GM19239 (cell line): ENCODE measurements at places on chromosomes 12 and 14.
A peak's percentile ranks its signal among the peaks of the same experiment; 100 is the strongest.

DNA sequence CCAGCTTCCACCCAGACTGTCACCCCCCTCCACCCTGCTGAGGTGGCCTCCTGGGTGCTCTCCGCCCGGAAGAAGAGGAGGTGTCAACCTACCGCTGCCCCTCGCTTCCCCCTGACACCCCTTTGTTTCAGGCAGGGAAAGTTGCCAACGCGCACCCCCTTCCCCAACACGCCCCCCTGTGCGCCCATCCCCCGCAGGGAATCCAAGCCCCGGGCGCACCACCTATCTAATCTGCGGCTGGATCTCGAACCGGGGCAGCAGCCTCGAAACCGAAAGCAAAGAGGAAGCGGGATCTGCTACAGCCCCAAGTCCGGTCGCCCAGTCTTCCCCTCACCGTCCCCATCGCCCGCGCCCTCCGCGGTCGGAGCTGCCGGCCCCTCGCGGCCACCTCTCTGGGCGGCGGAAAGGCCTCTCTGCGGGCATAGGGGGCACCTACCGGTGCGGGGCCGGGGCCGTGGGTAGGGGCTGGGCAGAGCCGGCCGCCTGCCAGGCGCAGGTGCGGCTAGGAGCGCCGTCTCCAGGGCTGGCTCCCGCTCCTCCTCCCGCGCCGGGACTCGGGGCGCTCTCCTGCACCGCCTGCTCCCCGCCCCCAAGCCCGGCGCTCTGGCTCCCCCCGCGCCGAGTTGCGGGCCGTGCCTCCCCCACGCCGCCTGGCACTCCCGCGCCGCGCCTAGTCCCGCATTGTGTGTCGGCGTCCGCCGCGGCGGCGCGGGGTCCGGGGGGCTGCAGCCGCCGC is 18.3 kb upstream of the PLEKHH1 start:
- DNase-seq, result peak; percentile 78

DNA sequence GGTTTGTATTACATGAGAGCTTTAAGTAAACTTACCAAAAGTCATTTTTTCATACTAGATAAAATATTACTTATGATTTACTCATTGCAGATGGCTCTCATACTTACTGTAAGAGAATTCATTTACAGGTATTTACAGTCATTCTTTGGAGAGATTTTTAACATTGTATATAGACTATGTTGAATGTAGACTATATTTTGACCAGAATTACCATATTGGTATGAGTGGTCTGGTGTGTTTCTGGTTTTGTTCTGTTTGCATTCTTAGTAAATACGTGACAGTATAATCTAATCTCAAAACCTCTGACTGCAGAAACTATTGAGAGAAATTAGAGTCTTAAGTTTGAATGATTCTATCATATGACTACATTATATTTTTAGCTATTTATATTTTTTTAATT is 91.1 kb downstream of the USP15 start:
- DNase-seq, result no peak

- DNase-seq, result no peak
These were observed 51.9 kb downstream of the RBM19 start for GRCh38 chr12:113914176-113914575.

DNA sequence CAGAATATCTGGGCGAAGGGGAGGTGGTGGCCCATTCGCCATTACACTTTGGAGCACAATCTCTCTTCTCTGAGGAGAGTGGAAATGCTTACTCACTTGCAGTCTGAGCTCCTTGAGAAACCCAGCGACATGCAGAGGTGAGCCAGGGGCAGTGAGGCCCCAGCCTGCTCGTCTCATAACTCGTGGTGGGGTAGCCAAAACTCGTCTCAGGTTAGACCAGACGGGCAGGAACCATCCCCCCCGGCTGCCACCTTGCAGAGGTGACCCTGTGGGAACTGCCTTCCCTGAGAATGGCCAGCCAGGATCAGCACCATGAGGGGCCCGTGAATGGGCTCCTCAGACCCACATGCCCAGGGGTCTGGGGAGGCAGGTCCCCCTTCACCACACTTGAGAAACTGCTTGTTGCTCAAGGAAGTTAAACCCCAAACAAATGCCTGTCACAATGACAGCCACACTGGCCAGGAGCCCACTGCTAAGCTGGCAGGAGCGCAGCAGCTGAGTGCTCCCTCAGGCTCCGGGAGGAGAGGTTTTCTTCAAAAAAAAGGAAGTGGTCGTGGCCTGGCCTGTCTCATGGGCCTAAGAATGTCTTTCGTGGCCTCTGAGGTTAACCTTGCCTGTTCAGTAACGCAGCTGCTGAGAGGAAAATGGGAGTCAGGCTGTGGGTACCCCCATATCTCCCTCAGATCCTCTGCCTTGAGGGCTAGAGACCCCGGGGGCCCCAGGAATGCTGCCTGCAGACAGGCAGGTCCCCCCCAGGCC is 9.2 kb upstream of the ALDH2 start:
- DNase-seq, result peak; percentile 52

- no peak for DNase-seq
These were observed 2.4 kb upstream of the FIGNL2 start for GRCh38 chr12:51850965-51851299.

GRCh38 chr12:116361414-116362223 is 84.1 kb upstream of the MED13L start:
- no peak for DNase-seq

DNA sequence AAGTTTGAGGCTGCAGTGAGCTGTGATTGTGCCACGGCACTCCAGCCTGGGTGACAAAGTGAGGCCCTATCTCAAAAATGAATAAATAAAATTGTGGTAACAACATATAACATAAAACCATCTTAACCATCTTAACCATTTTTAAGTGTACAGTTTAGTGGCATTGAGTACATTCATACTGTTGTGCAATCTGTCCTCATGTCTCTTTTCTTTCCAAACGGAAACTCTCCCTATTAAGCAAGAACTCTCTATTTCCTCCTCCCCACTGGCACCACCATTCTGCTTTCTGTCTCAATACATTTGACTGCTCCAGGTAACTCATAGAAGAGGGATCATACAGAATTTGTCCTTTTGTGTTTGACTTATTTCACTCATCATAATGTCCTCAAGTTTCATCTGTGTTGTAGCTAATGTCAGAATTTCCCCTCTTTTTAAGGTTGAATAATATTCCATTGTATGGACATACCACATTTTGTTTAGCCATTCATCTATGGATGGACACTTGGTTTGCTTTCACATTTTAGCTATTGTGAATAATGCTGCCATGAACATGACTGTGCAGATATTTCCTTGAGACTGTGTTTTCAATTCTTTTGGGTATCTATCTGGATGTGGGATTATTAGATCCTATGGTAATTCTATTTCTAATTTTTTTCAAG is 4.4 kb upstream of the MARK3 start:
- no peak for DNase-seq

DNA sequence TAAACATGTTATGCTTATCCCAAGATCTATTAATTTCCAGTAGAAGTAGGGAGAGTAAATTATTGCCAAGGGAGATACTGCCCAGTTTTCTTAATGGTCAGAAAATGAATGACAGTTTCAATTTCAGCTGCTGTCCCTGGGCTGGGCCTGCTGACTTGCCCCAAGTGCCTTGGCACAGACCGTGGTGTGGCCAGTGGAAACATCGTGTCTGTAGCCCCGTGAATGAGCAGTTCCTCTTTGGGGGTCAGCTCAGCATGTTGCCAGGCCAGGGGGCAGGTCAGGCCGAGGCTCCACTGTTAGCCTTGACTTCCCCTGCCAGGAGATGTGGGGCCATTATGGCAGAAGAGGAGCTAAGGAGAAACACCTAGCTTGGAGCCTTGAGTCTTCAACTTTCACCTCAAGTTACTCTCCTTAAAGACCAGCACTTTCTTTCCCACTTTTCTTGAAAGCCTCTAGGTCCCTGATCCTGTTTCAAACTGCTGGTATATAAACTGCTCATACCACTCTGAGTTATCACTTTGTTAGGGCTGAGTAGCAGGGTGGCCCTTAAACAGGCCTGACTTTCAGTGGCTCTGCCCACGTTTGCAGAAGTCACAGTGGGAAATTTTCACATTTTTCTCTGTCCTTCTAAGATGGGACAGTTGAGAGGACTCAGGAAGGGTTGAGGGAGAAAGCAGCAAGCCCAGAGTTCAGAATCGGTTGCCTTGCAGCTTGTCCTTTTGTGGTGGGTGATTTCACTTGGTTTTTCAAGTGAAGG is 73.2 kb downstream of the SUSD6 start:
- no peak for DNase-seq

- DNase-seq, result no peak
These were observed 2.7 kb downstream of the ARL6IP4 start for GRCh38 chr12:122982963-122983788.

GRCh38 chr12:46494424-46494823 is 121.9 kb upstream of the SLC38A2 start:
- DNase-seq, result no peak

DNA sequence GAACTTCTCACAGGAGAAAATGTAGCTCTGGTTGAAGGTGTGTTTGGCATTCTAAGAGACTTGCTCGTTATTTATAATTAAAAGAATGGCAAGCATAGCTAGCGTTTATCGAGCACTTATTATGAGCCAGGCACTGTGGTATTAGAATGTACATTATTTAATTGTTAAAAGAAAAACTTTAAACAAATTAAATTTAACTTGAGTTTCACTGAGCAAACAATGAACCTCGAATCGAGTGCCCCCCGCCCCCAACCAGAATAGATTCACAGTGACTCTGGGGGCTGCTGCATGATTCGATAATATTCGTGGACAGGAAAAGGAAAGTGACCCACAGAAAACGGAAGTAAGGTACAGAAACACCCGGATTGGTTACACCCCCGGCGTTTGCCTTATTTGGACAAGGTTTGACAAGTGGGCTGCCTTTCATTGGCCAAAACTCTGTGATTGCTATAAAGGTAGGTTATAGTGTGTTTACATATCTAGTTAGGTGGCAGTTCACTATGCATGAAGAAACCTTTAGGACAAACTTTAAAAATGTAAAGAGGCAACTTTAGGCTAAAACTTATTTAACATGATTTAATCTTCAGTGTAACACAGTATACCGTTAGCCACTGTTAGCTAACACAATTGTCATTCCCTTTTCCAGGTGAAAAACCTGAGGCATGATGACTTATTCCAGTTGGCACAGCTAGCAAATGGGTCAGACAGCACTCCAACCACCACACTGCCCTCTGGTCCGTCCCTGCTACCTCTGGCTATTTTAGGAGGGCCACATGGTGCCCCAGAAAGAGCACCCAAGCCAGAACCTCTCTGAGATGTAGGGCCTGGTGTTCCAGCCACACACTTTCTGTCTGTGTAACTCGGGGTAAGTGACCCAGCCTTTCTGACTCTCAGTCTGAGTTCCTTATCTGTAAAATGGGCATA is 7.1 kb downstream of the SCNN1A start:
- DNase-seq, result peak; percentile 43

- no peak for DNase-seq
These were observed 3.2 kb upstream of the COX8C start for GRCh38 chr14:93343797-93344196.

DNA sequence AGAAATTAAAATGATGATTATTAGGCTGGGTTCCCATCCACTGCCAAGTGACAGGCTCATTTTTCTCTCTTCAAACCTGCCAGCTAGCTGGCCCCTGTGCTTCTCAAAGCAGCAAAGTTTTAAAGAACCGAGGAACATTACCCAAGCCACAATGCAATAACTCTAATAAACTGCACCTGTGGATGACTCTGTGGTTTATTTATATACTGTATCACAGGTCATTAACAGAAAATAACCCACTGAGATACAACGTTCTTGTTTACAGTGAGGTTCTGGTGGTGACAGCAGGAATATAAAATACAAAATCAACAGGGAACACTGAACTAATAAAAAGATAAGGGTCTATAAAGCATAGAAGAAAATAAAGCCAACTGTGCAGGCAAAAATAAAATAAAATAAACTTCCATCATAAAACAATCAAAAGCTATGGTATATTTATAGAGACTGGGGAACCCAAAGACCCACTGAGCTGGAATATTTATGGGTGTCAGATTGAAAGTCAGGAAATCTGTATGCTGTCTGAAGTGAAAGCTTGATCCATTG is 472.9 kb downstream of the NOVA1 start:
- no peak for DNase-seq

GRCh38 chr12:14810953-14811483 is 3.0 kb downstream of the SMCO3 start:
- no peak for DNase-seq

DNA sequence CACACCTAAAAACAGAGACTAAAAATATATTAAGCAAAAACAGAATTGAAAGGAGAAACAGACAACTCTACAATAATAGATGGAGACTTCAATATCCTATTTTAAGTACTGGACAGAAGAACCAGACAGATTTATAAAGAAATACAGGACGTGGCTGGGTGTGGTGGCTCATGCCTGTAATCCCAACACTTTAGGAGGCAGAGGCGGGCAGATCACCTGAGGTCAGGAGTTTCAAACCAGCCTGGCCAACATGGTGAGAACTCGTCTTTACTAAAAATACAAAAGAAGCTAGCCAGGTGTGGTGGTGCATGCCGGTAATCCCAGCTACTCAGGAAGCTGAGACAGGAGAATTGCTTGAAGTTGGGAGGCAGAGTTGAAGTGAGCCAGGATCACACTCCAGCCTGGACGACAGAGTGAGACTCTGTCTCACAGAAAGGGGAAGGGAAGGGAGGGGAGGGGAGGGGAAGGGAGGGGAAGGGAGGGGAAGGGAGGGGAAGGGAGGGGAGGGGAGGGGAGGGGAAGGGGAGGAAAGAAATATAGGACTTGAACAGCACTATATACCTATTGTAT is 53.0 kb downstream of the CDK17 start:
- DNase-seq, result no peak

DNA sequence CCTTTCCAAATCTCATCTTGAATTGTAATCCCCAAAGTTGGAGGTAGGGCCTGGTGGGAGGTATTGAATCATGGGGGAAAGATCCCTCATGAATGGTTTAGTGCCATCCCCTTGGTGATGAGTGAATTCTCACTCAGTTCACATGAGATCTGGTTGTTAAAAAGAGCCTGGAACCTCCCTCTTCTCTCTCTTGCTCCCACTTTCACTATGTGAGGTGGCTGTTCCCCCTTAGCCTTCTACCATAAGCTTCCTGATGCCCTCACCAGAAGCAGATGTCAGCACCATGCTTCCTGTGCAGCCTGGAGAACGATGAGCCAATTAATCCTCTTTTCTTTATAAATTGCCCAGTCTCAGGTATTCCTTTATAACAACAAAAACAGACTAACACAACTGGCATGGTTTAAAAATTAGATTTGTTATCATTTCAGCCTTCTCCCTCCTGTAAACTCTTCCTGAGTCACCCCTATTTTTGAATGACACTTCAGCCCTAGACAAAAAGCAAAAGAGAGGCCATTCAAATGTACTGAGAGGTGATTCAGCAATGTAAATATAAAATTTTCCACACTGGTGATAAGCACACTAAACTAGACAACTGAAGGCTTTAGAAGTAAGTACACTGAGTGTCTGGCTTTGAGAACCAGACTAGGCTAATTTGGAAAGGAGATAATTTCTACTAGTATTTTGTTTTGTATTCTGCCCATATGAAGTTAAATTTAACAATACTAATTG is 212.1 kb upstream of the ABCD2 start:
- DNase-seq, result no peak

GRCh38 chr12:56487448-56488040 is 417 bp downstream of the GLS2 start:
- no peak for DNase-seq

- no peak for DNase-seq
These were observed 124.1 kb downstream of the PAPOLA start for GRCh38 chr14:96626121-96626768.

DNA sequence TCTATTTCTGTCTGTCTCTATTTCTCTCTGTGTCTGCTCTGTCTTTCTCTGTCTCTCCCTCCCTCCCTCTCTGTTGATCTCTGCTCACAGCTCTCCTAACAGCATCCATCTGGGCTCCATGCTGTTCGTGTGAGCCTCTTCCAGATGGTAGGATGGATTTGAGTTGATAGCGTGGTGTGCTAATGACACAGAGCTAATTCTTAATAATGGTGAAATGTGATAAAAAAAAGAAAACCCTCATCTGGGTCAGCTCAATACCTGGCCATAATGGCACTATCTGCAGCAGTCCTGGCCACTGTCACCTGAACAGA is 96.4 kb downstream of the AACS start:
- DNase-seq, result no peak
